ENCODE measurements at places on chromosomes 13 and 19. TPM values are rescaled to one million over a fixed set of nuclear protein-coding genes. Genes with fewer than 3 reads are reported as not detected.

GRCh38 chr19:7326105-7326877 is 22.4 kb upstream of the ARHGEF18 start:
- no peak for DNase-seq

DNA sequence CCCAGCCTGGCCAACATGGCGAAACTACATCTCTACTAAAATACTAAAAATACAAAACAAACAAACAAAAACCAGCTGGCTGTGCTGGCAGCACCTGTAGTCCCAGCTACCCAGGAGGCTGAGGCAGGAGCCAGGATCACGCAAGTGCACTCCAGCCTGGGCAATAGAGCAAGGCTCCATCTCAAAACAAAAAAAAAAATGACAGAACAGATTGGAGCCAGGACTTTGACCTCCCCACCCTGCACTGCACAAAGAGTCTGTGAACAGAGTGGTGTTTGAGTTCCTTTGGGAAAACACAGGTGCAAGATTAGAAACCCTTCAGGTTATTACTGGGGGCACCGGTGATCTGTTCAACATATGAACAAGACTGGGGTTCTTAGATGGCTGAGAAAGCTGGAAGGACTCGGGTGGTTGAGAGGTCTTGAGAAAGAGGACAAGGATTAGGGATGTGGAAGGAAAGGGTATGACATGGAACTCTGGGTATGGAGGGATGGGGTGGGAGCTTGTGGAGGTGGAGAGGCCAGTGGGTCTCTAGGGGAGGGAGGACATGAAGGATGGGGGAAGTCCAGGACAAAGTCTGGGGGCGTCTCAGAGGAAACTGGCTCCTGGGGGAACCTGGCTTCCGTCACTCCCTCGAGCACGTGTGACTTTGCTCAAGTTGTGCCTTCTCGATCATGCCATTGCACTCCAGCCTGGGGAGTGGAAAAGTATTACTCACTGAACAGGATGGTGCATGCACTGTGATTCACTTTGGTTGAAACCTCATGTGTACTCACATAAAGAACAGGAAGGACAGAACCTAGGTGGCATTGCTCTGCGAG is 25.9 kb downstream of the RCN3 start:
- DNase-seq, result no peak

- no peak for DNase-seq
Measured at GRCh38 chr13:108360139-108360538, 90.6 kb downstream of the TNFSF13B start.

Gene VSTM2B
- polyA plus RNA-seq, result not detected

Data from naive B cell (primary cell).